Activated CD4-positive, alpha-beta T cell treated with anti-CD3 and anti-CD28 coated beads for 48 hours (primary cell): ENCODE measurements at places on chromosomes 12 and 14.

- no peak for DNase-seq
These were observed 267.2 kb upstream of the BTG1 start for GRCh38 chr12:92412856-92413255.

GRCh38 chr12:24177889-24178288, 228.4 kb upstream of the SOX5 start:
- DNase-seq = no peak

GRCh38 chr12:59820594-59821011, 224.8 kb downstream of the SLC16A7 start:
- no peak for DNase-seq

GRCh38 chr12:13595536-13596443, 385.6 kb downstream of the GRIN2B start:
- no peak for DNase-seq

DNA sequence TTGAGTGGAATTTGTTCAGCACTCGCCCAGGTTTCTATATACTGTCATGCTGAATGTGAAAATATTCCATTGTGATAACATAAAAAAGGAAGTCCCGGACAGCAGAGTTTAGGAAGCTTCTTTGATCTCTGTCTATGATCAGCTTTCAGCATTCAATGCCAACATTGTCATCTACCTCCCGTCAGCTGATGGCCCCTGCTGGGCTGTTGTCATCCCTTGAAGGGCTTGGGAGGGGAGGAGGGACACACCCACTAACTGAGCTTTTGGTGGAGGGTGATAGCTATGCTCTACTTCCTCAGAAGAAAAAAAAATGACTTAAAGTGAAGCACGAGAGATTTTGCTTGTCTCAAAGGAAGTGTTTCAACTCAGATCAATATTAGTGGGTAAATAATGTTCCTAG, 4.7 kb upstream of the KRT77 start:
- DNase-seq = no peak

- no peak for DNase-seq
These were observed 3.8 kb upstream of the PLEKHG6 start for GRCh38 chr12:6306599-6307220.
